ENCODE measurements at places on chromosomes 3 and 15. TPM values are rescaled to one million over a fixed set of nuclear protein-coding genes. Genes with fewer than 3 reads are reported as not detected.

POPDC2 gene
- 2.1 TPM for total RNA-seq

KNG1 gene
- total RNA-seq, result not detected

HTR3E gene
- total RNA-seq, result not detected

C3orf49 gene
- not detected for total RNA-seq

PTH1R gene
- not detected for total RNA-seq

ZBED2 gene
- 0.22 TPM for total RNA-seq

LYZL4 gene
- total RNA-seq, result not detected

DNA sequence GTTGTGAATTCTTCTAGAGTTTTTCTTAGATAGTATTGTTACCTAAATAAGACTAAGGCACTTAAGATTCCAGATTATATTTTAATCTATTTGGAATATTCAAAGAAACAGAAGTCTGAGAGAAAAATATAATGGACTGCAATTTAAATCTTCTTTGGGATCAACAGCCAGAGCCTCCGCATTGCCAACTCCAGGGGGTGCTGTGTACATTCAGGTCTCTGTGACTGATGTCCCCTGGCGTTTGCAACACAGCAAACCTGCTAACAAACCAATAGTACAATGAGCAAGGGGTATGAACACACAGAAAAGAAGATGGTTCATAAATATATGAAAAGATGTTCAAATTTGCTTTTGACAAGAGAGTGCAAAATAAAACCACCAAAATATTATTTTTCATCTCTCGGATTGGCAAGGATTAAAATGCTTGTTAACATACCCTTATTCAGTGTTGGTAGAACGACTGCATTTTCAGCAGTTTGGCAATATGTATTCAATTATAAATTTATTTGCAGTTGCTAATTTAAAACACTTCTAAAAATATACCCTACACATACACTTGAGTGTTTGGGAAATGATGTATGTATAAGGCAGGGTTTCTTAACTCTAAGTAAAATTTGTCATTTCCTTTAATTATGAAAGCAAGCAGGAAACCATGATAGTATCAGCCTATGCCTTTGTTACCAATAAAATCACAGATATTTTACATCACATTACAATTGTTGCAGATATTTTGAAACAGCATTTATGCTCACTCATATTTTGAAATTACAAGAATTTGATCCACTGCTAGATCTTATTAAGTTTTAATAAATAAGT, 16.1 kb upstream of the TM4SF1 start:
- DNase-seq, result no peak

GRCh38 chr15:80902298-80902801, 87.3 kb downstream of the MESD start:
- DNase-seq, result no peak

DNA sequence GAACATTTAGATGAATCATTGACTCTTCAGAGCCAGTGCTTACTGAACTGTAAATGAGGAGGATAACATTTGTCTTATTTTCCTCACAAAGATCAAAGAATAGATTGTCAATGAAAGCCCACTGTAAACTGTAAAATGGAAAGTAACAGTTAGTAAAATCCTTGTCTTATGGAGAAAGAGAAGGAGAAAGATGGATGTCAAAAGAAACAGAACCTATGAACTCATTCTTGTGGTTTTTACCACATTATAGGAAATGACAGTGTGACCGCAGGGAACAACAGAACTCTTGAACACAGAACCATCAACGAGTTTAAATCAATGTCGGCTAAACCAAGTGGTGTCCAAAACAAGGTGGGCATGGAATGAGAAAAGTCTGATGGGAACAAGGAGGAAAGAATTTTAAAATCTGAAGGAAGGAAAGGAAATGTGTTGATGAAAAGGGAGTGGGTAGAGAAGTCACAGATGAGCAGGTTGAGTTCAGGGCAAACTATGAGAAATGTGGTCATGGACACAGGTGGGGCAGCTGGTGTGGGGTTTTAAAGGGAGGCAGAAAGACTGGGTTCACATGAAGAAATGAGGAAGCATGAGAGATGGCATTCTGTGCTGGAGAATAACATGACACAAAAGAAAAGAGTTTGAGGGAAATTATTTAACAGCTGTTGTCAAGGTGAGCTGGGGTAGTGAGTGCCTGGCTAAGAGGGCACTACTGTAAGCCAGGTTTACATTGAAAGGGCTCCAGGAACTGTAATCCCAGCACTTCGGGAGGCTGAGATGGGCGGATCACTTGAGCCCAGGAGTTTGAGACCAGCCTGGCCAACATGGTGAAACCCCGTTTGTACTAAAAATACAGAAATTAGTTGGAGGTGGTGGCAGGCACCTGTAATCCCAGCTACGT, 42.4 kb upstream of the ETV5 start:
- no peak for DNase-seq

- DNase-seq, result no peak
These were observed 81.2 kb downstream of the SRGAP3 start for GRCh38 chr3:9168241-9168741.

DNA sequence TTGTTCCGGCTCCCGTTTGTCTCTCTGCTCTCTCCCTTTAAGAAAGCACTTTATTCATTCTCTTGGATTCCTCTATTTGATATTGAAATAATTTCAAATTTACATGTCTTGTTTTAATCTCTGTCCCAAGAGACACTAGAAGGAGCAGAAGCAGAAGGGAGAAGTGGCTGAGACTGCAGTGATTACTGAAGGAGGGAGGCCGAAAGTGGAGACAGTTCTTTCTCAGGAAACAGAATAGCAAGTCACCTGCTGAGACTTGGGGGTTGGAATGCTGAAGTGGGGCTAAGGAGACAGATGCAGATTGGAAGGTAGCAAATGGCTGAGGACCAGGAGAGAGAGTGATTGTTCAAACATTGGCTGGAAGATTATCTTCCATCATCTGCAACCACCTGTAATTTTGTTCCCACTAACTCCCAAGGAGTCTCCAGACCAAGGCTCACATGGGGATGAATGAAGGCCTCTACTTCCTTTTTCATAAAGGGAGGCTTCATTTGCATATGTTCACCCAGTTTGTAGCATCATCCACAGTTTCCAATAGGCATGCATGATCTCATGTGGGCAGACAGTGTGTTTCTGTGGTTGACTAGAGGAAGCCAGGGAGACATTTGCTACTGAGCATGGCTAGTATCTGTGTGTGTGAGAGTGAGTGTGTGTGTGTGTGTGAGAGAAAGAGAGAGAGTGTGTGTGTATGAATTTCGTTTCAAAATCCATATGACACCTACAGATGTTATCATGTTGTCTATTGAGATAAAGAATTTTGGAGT, 24.0 kb downstream of the LTF start:
- DNase-seq, result peak; percentile 80

- DNase-seq, result no peak
These were observed 120.7 kb upstream of the GALNT15 start for GRCh38 chr3:16053794-16054193.

DNA sequence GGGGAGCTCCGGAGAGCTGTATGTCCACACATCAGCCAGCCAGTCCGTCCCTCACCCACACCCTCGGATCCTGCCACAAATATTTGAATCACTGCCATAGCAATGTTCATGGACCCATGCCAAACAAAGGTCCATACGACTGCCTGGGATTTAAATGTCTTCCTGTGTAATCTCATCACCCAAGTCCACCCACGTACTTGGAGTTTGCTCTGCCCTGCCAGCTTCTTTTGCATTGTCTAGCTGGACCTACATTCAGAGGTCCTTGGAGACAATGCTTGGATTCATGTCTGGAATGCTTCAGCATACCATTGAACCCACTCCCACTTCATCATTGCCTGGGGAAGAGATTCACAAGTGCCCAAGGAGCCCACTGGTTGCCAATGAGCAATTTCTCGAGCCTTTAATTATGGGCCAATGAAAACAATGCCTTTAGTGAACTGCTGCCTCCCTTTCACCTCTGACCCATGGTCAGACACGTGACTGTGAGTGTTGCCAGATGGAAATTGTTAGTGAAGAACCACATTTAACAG, 90.4 kb upstream of the PHLDB2 start:
- no peak for DNase-seq

DNA sequence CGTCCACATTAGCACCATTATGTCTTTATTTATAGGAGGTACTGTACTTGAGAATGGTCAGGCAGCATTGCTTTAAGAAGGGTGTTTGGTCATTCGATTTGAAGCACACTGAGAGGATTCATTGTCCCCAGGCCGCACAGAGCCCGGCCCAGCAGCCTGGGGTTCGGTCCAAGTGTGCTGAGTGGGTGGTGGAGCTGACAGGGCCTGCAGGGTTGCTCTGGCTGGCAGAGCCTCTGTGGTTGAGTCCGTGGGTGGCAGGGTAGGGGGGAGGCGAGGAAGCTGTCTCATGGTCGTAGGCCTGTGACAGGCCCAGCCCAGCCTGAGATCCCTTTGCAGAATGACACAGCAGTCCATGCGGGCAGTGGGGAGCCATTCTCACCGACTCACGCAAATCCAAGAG, 227.7 kb upstream of the TOPAZ1 start:
- no peak for DNase-seq

GRCh38 chr15:59329570-59330350, 42.9 kb downstream of the MYO1E start:
- no peak for DNase-seq

DNA sequence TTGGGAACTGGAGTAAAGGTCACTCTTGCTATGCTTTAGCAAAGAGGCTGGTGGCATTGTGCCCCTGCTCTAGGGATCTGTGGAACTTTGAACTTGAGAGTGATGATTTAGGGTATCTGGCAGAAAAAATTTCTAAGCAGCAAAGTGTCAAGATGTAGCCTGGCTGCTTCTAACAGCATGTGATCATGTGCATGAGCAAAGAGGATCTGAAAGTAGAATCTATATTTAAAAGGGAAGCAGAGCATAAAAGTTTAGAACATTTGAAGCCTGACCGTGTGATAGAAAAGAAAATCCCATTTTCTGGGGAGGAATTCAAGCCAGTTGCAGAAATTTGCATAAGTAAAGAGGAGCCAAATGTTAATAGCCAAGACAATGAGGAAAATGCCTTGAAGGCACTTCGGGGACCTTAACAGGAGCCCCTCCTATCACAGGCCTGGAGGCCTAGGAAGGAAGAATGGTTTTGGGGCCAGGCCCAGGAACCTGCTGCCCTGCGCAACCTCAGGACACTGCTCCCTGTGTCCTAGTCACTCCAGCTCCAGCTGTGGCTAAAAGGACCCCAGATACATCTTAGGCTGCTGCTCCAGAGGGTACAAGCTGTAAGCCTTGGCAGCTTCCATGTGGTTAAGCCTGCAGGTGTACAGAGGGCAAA, 212.2 kb upstream of the LINGO1 start:
- no peak for DNase-seq

- no peak for DNase-seq
These were observed 94.9 kb upstream of the ATP2B2 start for GRCh38 chr3:10600296-10600714.

DNA sequence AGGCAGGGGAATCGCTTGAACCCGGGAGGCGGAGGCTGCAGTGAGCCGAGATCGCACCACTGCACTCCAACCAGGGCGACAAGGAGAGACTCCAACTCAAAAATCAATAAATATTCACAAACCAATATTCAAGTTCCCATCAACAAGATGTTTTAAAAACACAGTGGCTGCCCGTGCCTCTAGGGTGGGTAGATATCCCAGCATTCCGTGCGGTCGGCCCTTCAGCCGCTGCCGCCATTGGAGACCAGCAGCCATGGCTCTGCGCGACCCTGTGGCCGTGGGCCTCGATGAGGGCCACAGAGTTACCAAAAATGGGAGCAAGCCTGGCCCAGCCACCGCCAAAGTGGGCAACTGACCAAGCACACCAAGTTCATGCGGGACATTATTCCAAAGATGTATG, 6.7 kb downstream of the ULK4 start:
- no peak for DNase-seq

All from CD8-positive, alpha-beta T cell (primary cell).